ENCODE measurements at places on chromosomes 1 and 21. TPM values are rescaled to one million over a fixed set of nuclear protein-coding genes. Genes with fewer than 3 reads are reported as not detected.

NHLH1 gene
- total RNA-seq: 1.0 TPM

ST6GALNAC5 gene
- not detected for total RNA-seq

SDE2 gene
- 18.0 TPM for total RNA-seq

LCE1E gene
- total RNA-seq: not detected

CASQ2 gene
- total RNA-seq: not detected

LCE1D gene
- total RNA-seq: not detected

GRCh38 chr21:15487196-15487550, 242.6 kb upstream of the USP25 start:
- no peak for ATAC-seq

DNA sequence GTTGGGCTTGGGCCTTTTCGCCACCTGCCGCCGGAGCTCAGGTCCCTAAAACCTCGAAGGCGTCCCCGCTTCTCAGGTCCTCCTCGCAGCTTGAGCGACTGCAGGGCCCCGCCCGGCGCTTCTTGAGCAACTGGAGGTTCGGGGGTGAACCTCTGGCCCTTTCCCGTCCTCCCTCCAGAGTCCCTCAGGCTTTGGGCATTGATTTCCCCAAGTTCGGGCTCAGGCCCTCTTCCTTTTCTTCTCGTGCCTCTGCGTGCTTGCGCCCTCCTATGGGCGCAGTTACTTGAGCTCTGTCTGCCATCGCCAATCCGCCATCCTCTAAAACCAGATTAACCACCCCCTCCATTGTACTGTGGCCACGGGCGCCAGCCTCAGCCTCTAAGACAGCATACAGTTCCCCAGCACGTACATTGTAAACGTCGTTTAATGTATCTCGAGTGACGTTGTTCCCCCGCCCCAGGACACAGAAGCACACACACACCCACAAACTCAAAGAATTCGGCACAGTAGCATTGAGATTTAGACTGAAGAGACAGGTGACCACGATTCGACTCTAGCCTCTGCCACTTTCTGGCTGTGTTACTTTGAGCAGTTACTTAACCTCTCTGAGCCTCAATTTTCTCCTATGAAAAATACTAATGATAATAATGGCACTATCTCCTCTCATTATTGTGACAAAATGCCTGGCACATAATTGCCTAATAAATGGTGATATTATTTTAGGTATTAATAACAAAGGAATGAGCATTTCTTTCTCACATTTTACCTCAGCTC, 22.6 kb downstream of the BTG2 start:
- ATAC-seq: peak; percentile 69

- ATAC-seq: no peak
Observed at GRCh38 chr1:242178436-242178835, 179.5 kb upstream of the MAP1LC3C start.

DNA sequence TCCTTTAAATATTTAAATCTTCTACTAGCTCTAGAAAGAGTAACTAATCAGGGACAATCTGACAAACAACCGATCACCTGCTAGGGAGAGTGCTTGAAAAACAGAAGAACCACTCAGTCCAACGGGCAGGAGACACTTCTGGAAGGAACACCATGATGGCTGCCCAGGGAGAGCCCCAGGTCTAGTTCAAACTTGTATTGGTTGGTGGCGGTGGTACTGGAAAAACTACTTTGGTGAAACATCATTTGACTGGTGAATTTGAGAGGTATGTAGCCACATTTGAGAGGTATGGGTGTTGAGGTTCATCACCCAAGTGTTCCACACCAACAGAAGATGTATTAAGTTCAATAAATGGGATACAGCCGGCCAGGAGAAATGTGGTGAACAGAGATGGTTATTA, 4.8 kb upstream of the WDR47 start:
- no peak for ATAC-seq

DNA sequence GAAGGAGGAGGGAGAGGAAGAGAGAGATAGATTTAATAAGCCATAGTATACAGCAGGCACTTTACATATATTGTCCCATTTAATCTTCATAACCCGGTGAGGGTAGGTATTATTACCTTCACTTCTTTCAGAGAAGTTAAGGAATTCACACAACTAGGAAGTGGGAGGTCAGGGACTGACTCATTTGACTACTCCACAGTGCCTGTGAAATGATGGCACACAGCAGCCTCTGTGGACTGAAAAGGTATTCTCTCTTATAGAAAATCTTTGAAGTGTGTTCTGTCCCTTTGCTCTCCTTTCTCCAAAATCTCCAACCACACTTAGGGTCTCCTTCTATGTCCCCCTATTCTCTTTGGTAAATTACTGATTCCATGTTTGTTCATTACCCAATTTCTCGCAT, 23.9 kb downstream of the PALMD start:
- no peak for ATAC-seq

DNA sequence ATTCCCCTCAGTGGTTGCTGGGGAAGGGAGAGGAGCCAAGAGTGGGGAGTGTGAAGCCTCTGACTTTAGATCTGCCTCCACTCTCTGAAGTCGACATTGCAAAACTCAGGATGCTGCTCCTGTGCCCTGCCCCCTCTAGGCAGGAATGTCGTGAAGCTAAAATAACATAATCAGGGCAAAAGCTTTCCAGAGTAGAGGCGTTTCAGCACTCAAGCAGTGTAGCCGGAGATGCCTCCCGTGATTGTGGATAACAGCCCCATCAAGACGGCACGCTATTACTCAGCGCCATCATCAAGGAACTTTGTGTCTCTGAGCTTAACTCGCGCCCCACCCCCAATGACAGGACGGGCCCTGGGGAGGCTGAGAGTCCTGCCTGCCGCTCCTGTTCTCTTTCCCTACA, 60.0 kb downstream of the FBXO2 start:
- no peak for ATAC-seq

DNA sequence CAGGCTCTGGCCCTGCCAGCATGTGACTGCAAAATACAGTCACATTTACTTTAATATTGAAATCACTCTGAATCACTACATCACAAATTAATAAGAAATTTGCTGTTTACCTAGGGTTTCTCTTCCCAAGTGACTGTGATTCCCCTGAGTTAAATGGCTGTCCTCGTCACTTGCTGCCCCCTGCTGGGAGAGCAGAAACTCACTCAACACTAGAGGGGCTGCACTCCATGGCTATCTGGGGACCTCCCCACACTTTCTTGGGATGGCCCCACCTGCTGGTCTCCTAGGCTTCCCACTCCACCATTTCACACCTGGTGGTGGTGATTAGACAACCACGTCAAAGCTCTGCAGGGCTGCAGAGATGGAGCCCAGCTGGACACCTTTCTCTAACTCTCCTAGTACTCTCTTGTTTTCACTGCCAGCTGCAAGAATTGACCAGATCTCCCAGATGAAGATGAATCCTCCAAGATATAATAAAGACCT, 63.4 kb downstream of the CD2 start:
- peak; percentile 65 for ATAC-seq

- ATAC-seq: no peak
Observed at GRCh38 chr1:167331650-167332049, 111.0 kb downstream of the POU2F1 start.

DNA sequence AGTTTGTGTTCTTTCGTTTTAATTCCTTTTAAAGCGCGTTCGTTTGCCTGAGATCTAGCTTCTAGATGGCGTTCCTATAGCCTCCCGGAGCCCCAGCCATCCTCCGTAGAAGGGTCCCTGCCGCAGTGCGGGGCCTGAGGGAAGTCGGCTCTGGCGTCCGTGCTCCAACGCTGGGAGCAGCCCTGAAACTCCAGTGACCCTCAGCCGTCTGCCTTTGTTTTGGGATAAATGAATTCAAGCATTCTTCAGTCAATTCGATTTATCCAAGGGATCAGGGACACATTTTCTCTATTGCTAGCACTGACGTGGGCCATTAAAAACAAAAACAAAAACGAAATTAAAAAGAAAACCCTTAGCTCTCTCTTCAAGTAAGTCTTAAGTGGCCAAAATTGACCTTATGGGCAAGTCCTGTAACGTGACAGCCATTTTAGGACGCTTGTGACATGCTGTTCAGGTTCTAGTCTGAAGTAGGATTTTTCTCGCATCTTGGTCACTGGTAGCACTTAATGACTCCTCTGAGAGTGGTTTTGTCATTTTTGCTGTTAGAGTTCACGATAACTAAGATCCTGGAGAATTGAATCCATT, 742 bp upstream of the HSPA13 start:
- peak; percentile 16 for ATAC-seq

DNA sequence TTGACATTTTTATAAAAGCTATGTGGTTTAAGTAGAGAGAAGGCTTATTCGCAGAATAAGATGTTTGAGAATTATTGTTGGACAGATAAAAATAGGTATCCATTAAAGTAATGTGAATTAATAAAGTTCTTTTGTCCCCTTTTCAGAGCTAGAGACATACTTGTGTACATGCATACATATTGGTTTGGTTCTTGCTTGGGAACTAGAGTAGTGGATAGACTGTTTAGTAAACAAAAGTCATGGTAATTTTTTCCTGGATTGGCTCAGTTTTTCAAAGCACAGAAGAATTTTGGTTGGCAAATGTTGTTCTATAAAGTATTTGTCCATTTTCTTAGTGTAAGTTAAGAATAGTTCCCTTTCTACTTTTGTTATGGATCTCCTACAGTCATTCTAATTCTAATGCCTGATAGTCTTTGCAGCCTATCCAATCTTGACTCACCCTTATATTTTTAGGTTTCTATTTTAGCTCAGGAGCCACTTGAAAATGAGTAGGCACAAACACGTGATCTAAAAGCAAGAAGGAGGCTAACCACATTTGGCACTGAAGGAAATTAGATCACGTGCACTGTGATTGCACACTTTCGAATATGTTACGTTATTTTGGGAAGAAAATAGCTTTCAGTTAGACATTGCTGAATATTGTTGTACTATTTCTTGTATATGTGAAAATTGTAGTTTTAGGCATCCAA, 47.0 kb downstream of the RABGAP1L start:
- ATAC-seq: peak; percentile 43

- ATAC-seq: no peak
Observed at GRCh38 chr1:27623327-27624212, 11.4 kb downstream of the FGR start.

Measured in activated T-helper 17 cell treated with anti-CD3 and anti-CD28 coated beads, Interleukin-2, amount 50 U/mL, for 72 hours (primary cell).